ENCODE measurements at places on chromosomes 11 and 22.

DNA sequence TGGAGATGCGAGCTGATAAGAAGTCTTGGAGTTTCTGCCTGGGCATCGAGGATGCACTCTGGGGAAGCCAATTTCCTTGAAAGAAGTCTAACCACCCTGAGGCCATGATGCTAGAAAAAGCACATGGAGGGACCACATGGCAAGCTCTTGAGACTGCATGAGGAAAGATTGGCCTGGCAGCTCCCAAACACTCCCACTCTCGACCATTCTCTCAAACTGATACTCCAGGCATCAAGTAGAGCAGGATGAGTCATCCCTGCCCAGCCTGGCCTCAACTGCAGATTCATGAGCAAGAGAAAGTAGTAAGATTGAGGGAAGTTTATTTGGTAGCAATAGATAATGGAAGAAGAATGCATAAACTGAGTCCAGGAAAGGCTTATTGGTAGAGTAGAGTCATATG is 194.3 kb downstream of the KIF18A start:
- no peak for DNase-seq
- H3K4me3 ChIP-seq: no peak overlapping the region
- no peaks in the 10 kb centered on the region for H3K4me1 ChIP-seq
- no peaks in the 10 kb centered on the region for H3K36me3 ChIP-seq
- H3K27me3 ChIP-seq: no peaks in the 10 kb centered on the region

DNA sequence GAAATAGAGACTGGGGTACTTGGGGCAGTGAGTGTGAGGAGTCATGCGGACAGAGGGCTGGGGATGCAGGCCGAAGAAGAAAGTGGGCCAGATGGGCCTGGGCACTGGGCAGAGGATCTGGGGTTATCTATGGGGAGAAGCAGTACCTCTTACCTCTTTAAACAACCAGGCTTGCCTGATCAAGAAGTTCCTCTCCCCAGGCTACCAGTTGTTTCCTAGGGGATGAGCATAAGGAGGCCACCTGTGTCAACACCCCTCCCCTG is 98.4 kb upstream of the PITPNB start:
- H3K4me1 ChIP-seq: no peaks in the 10 kb centered on the region
- H3K27me3 ChIP-seq: no peaks in the 10 kb centered on the region
- DNase-seq: no peak
- H3K4me3 ChIP-seq: no peak overlapping the region
- no peaks in the 10 kb centered on the region for H3K36me3 ChIP-seq
- no peak overlapping the region for H3K27ac ChIP-seq

GRCh38 chr11:134014511-134014910 is 54.4 kb upstream of the JAM3 start:
- no peak overlapping the region for H3K4me3 ChIP-seq
- H3K4me1 ChIP-seq: no peaks in the 10 kb centered on the region
- DNase-seq: no peak
- no peak overlapping the region for H3K27ac ChIP-seq
- H3K36me3 ChIP-seq: no peaks in the 10 kb centered on the region

- no peak for DNase-seq
- H3K27ac ChIP-seq: no peak overlapping the region
- H3K4me1 ChIP-seq: no peaks in the 10 kb centered on the region
- H3K4me3 ChIP-seq: no peak overlapping the region
Measured at GRCh38 chr22:28331695-28332094, 347.9 kb downstream of the TTC28 start.

DNA sequence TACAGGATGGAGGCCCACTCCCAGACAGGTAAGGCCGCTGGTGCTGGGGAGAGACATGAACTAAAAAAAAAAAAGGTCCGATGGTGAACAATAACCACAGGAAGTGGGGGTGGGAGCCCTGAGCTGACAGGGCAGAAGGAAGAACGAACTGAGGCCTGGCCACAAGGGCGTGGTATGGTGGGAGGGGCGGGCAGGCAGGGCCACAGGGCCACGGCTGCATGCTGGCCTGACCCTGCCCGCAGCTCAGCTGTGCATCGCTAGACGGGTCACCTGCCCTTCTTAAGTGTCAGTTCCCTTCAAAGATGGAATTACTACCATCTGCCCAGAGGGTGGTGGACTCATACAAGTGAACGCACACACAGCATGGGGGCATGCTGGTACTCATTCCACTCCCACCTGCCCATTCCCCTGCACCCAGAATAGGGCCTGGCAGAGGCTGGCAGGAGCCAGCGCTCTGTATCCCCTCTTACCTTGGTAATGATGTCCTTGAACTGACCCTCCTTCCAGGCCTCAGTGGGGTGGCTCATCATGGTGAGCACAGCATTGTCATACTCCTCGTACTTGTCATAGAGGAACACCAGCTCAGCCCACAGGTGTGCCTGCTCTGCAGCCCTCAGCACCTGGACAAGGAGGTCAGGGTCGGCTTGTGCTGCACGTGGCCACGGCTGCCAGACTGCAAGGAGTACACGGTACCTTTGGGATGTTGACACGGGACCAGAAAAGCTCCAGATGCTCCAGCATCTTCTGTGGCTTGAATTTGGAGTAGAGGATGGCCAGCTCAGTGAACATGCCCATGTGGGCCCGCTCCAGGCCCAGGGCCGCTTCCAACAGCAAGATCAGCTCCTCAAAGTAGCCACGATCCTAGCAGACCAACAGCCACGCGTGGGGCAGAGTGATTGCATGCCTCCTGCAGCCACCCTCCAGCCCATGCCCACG is 17.5 kb upstream of the SLC25A1 start:
- no peaks in the 10 kb centered on the region for H3K4me1 ChIP-seq
- H3K4me3 ChIP-seq: no peak overlapping the region
- no peak for DNase-seq
- H3K27ac ChIP-seq: no peak overlapping the region
- no peaks in the 10 kb centered on the region for H3K36me3 ChIP-seq

DNA sequence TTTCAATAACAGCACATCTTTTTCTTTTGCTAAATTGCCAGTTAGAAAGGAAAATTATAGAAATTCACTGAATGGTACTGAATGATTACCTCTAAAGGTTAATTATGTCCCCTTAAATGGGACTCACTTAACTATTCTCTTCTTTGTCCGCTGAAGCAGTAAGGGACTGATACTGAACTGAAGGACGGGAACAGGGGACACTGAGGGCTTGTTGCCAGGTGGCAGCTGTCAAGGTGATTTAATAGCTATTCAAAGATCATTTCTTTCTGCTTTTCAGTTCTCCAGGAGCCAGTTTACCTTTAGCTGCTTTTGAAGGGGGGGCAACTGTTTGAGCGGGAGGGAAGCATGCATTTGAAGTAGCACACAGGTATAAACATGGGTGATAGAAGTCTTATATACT is 325.4 kb upstream of the CCDC90B start:
- H3K27me3 ChIP-seq: no peaks in the 10 kb centered on the region
- no peaks in the 10 kb centered on the region for H3K36me3 ChIP-seq
- no peak overlapping the region for H3K27ac ChIP-seq
- no peak for DNase-seq
- no peak overlapping the region for H3K4me3 ChIP-seq
- H3K4me1 ChIP-seq: no peaks in the 10 kb centered on the region

DNA sequence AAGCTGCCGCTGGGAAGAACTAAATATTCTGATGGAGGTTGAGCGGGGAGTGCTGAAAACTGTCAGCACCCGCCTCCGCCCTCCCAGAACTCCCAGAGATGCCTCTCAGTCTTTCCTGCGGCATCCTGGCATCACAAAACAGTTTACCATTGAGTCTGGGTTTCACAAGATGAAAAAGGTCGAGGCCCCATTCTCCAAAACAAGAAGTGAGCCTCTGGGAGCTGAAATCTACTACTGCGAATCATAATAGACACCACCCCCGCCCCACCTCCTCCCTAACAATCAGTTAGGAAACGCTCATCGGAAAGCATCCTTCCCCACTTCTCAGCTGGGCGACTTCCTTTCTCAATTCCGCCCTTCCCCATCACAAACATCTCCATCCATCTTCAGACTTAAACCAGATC is 1.0 kb downstream of the SUN2 start:
- no peaks in the 10 kb centered on the region for H3K27me3 ChIP-seq
- peak overlapping the region; percentile 69 for H3K4me3 ChIP-seq
- peak overlapping the region; percentile 96 for H3K27ac ChIP-seq
- peaks cover 19% of the 10 kb centered on the region for H3K36me3 ChIP-seq

- no peak overlapping the region for H3K27ac ChIP-seq
- H3K36me3 ChIP-seq: no peaks in the 10 kb centered on the region
- no peaks in the 10 kb centered on the region for H3K4me1 ChIP-seq
Measured at GRCh38 chr11:126337126-126337473, 18.4 kb upstream of the ST3GAL4 start.

DNA sequence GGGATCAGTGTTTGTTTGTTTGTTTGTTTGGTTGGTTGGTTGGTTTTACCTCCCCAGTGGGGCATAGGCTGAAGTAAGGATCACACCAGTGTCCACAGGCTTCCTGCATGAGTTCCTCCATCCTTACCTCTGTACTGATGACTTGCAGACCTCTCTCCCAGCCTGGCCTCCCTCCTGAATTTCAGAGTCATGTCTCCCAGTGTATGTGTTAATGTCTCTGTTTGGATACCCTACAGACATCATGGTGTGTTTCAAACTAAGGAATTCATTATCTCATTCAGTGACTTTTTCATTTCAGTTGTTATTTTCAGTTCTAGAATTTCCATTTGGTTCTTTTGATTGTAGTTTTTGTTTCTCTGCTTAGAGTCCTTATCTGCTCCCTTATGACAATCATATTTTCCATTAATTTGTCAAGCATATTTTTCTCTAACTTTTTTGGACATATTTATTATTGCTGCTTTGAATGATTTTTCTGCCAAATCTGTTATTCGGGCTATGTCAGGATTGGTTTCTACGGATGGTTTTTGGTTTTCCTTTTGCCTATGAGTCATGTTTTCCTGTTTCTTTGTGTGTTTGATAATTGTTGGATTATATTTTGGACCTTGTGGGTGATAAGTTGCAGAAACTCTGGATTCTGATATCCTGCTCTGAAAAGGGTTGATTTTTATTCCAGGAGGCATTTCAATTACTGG is 23.6 kb downstream of the MYEOV start:
- H3K27me3 ChIP-seq: no peaks in the 10 kb centered on the region
- no peaks in the 10 kb centered on the region for H3K4me1 ChIP-seq
- H3K36me3 ChIP-seq: no peaks in the 10 kb centered on the region

- no peak overlapping the region for H3K4me3 ChIP-seq
- DNase-seq: no peak
- H3K4me1 ChIP-seq: no peaks in the 10 kb centered on the region
- H3K27me3 ChIP-seq: no peaks in the 10 kb centered on the region
- H3K36me3 ChIP-seq: no peaks in the 10 kb centered on the region
Measured at GRCh38 chr11:17171343-17171742, 36.4 kb downstream of the PIK3C2A start.

GRCh38 chr11:26121466-26121865 is 210.5 kb upstream of the ANO3 start:
- H3K27me3 ChIP-seq: no peaks in the 10 kb centered on the region
- H3K36me3 ChIP-seq: no peaks in the 10 kb centered on the region
- DNase-seq: no peak

DNA sequence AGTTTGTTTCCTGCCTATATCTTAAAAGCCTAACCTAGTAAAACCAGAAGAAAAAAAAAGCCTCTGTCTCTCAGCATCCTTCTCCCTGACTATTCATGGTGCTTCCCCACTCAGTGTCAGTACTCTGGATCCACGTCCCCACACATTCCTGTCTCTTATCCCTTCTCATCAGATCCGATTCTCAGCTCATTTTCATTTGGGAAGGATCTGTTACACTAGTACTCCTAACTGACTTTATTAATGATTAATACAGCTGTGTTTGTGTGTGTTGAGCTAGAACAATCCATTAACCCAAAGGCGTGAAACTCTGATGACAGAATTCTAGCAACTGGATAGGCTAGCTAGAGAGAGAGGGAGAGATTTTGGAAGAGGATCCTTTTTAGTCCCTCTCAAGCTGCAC is 1.5 kb downstream of the PRRG4 start:
- H3K36me3 ChIP-seq: no peaks in the 10 kb centered on the region
- H3K4me1 ChIP-seq: no peaks in the 10 kb centered on the region
- no peak for DNase-seq
- H3K27ac ChIP-seq: no peak overlapping the region

DNA sequence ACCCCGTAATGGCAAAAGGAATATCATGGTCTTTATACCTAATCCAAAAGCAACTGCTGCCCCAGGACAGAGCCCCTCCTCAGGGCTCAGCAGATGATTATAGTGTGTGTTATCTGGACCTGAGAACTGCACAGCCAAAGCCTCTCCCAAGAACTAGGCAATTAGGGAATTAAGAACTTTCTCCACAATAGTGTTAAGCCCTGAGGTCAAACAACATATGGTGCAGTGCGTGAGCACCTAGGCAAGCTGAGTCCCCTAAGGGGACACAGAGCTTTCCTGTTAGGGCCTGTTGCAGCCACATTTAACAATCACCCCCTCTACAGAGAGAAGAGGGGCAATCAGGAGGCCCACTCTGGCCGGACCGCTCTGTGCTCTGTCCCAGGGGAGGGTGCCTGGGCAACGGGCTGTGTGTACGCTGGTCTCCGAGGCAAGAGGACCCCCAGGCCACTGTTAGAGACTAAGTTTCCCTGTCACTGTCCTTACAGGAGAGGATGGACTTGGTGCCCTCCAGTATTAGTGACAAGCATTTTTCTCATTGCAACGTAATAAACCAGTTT is 1.4 kb upstream of the KCNJ5 start:
- DNase-seq: no peak
- peaks cover 6% of the 10 kb centered on the region for H3K4me1 ChIP-seq
- peaks cover 23% of the 10 kb centered on the region for H3K27me3 ChIP-seq
- no peak overlapping the region for H3K4me3 ChIP-seq
- H3K27ac ChIP-seq: no peak overlapping the region
- no peaks in the 10 kb centered on the region for H3K36me3 ChIP-seq

DNA sequence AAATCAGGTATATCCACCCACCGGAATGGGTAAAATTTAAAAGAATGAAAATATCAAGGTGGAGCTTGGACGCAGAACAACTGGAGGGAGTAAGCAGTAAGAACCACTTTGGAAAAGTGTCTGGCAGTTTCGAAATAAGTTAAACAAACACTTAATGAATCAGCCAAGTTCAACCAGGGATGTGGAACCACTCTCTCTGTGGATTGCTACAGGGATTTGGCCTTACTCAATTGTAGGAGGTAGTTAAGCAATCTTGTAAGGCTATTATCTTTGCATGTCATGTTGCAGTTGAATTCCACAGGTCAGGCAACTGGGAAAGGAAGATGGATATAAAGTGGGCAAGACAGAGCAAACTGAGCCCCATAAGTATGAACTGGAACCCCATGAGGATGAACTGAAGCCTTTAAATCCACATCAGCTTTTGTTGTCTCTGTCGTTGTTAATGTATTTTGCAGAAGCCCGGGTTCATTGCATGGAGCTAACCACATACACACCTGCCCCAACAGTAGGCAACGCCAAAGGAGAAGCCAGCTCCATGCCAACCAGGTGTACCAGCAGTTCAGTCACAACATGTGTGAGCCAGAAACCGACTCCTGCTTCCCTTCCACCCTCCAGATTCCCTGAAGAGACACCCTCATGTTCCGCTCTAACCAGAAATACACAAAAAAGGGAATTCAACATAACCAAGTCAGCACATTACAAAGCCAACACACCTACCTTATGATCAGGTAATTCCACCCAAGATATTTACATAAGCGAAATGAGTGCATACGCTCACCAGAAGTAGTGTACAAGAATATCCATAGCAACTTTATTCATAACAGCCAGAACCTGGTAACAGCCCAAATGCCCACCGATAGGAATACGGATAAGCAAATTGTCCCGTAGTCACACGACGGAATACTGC is 8.0 kb upstream of the SLC43A3 start:
- no peaks in the 10 kb centered on the region for H3K27me3 ChIP-seq
- H3K27ac ChIP-seq: no peak overlapping the region
- no peak overlapping the region for H3K4me3 ChIP-seq
- no peaks in the 10 kb centered on the region for H3K4me1 ChIP-seq
- no peak for DNase-seq

All from colonic mucosa (tissue), 4 donors.